ENCODE measurements at places on chromosomes 2 and 18.

GRCh38 chr18:31267823-31268481, 50.0 kb upstream of the DSG1 start:
- no peak for DNase-seq

DNA sequence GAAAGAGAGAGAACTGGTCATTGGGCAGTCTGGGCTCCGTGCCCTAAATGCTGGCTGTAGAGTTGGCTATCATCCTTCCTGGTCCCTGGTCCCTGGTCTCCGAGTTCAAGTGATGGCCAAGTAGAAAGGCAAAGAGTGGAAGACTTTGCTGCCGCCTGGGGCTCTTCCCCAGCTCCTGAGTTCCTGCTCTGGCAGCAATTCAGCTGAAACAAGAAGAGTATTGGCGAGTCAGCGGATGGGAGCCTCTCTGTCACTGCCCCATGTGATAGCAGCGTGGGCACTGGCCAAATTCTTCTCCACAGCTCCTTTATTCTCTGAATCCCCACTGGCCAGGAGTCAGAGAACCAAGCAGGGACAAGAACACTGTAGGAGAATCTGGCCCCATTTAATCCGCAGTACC, 351.0 kb upstream of the POU3F3 start:
- DNase-seq = no peak

GRCh38 chr2:72959995-72960981, 43.0 kb downstream of the EMX1 start:
- no peak for DNase-seq

DNA sequence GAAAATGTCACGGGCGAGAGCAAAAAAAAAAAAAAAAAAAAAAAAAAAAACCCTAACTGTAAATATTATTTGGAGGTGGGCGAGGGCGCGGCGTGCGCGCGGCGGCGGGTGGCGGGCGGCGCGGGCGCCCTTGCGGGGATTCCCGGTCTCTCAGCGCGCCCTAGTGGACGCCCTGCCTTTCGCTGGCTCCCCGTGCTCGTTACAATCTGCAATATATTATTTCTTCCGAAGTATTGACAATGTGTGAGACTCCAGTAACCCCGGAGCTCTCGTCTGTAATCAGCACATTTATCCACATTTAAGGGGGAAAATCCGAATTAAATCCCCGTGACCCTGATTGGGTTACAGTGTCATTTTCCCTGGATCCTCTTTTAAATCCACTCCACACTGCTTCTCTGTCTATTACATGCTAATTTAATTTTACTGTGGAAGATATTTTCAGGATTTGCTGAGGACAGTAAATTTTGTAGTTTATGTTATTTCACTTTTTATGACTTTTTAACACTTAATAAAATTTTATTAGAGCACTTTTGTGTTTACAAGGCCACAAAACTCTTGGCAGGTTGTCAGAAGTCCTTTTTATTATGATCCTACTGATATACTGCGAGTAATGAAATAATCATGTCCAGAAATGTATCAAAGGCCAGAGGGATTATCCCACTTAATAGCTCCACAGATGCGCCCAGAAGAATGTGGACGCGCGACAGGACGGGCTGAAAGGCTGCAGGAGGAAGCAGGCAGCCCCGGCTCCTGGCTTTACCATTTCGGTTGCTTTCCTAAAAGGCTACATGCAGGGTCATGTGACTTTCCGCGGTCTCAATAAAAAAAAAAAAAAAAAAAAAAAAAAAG, 369.1 kb downstream of the MTX2 start:
- peak; percentile 71 for DNase-seq

DNA sequence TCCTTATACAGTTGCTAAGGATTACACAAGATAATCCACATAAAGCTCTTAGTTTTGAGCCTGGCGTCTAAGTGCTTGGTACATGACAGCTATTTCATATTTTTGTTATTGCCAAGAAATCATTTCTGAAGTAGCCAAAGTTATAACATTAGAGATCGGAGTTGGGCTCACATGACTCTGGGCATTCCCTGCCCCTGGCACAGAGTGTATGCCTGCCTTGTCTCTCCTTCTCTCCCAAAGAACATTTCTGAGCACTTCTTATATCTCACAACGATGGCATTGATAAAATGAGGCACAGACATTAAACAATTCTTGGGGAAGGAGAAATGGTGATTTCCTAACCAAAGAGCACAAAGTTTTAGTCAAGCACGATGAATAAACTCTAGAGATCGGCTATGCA, 87.7 kb upstream of the DDX18 start:
- no peak for DNase-seq

- no peak for DNase-seq
Measured at GRCh38 chr2:100418406-100418962, 1.0 kb upstream of the CHST10 start.

DNA sequence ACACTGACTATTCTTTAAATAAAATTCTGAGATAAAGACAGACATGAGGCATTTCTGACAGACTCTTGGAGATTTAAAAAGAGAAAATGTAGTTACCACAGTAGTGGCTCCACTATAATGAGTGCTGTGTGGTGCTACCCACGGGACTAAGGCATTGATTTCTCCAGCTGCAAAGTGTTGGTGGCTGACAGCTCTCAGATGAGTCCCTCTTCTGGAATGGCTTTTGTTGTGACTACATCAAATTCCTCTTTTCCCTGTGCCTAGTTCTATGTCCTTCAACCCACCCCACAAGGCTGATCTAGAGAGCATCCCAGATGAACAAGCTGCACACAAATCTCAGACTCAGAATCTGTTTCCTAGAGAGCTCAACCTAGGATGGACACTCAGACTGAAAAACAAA, 884.8 kb upstream of the ZEB2 start:
- DNase-seq = no peak

DNA sequence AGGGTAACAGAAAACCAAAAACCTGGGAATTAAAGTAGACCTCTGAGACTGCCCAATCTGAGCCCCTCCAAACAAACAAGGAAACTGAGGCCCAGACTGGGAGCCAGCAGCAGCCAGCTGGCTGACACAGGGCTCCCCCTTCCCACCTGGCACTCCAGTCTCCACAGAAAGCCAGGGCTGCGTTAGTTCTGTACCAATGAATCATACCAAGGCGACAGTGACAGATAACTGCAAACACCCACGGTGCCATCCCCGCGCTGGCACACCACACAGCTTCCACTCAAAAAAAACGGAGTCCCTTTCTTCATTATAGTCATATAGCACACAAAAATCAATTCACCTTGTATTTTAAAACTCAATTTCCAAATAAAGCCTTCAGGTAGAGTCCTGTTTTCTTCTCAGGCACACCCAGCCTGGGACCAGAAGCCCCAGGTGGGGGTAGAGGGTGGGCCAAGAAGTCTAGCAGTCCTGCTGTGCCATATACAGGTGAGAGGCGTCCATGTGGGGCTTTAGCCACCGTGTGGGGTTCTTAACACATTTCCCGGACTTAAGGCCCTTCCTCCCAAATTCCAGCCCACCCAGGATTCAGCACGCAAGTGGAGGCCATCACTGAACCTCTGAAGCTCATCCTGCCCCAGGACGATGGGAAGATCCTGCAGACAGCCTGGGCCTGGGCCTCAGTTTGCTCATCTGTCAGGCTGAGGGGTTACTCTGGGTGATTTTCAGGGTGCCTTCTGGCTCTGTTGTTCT, 1.2 kb downstream of the PER2 start:
- DNase-seq = peak; percentile 43

Data from activated T-cell treated with anti-CD3 and anti-CD28 coated beads, Interleukin-2, amount 50 U/mL, for 24 hours (primary cell).